ENCODE measurements at places on chromosomes 11 and 22. TPM values are rescaled to one million over a fixed set of nuclear protein-coding genes. Genes with fewer than 3 reads are reported as not detected.

The CFAP300 gene
- 5.6 TPM for total RNA-seq

The TRIM48 gene
- not detected for total RNA-seq

The CSRP3 gene
- total RNA-seq, result not detected

The CASP12 gene
- total RNA-seq, result not detected

The TPBGL gene
- total RNA-seq, result 0.15 TPM

The CDKN1C gene
- total RNA-seq, result 0.65 TPM

The SMARCB1 gene
- 53.6 TPM for total RNA-seq

The CCDC15 gene
- 0.43 TPM for total RNA-seq

The GAS2 gene
- 0.41 TPM for total RNA-seq

The MS4A15 gene
- not detected for total RNA-seq

The RIBC2 gene
- total RNA-seq, result 2.6 TPM

The CALCA gene
- total RNA-seq, result 0.09 TPM

The TCN1 gene
- 0.50 TPM for total RNA-seq

The APOL3 gene
- total RNA-seq, result 0.45 TPM

The COMT gene
- total RNA-seq, result 156 TPM

The SPDYC gene
- not detected for total RNA-seq

The GRK3 gene
- 3.1 TPM for total RNA-seq

The GALNT18 gene
- 18.4 TPM for total RNA-seq

The PRG3 gene
- not detected for total RNA-seq

The OR2D2 gene
- not detected for total RNA-seq

The SHISA8 gene
- total RNA-seq, result 0.17 TPM

The APOL5 gene
- not detected for total RNA-seq

The POU2F3 gene
- not detected for total RNA-seq

The OR52I2 gene
- not detected for total RNA-seq

The C22orf23 gene
- 0.23 TPM for total RNA-seq

The TOM1 gene
- 13.2 TPM for total RNA-seq

The RAG2 gene
- total RNA-seq, result not detected

The TREH gene
- not detected for total RNA-seq

The MN1 gene
- 2.9 TPM for total RNA-seq

The KREMEN1 gene
- total RNA-seq, result 1.9 TPM

The SNU13 gene
- 117 TPM for total RNA-seq

The MOGAT2 gene
- not detected for total RNA-seq

The KCNK4 gene
- not detected for total RNA-seq

The MUC5B gene
- 2.4 TPM for total RNA-seq

The SCGB1D4 gene
- total RNA-seq, result not detected

The SYTL2 gene
- total RNA-seq, result 13.1 TPM

The P2RY6 gene
- total RNA-seq, result 10.8 TPM

The SAA2 gene
- not detected for total RNA-seq

The POU2AF2 gene
- total RNA-seq, result not detected

The SMC1B gene
- total RNA-seq, result not detected

The ZNF214 gene
- total RNA-seq, result 0.76 TPM

The HPX gene
- 0.67 TPM for total RNA-seq

The TMEM86A gene
- total RNA-seq, result 0.29 TPM

The CDHR5 gene
- total RNA-seq, result 0.05 TPM

The BIK gene
- total RNA-seq, result 0.89 TPM

The CLCF1 gene
- total RNA-seq, result 45.1 TPM

The SYCE3 gene
- total RNA-seq, result 0.58 TPM

The MS4A3 gene
- not detected for total RNA-seq

The SLC22A12 gene
- not detected for total RNA-seq

The CD3G gene
- total RNA-seq, result not detected

The FGF4 gene
- not detected for total RNA-seq
